Left hindlimb (tissue), 1 donor: ENCODE measurements at places on chromosomes 6 and 20.

- DNase-seq, result no peak
Observed at GRCh38 chr6:8803181-8803760, 367.9 kb upstream of the SLC35B3 start.

GRCh38 chr6:150915880-150916265 is 50.4 kb downstream of the MTHFD1L start:
- no peak for DNase-seq

DNA sequence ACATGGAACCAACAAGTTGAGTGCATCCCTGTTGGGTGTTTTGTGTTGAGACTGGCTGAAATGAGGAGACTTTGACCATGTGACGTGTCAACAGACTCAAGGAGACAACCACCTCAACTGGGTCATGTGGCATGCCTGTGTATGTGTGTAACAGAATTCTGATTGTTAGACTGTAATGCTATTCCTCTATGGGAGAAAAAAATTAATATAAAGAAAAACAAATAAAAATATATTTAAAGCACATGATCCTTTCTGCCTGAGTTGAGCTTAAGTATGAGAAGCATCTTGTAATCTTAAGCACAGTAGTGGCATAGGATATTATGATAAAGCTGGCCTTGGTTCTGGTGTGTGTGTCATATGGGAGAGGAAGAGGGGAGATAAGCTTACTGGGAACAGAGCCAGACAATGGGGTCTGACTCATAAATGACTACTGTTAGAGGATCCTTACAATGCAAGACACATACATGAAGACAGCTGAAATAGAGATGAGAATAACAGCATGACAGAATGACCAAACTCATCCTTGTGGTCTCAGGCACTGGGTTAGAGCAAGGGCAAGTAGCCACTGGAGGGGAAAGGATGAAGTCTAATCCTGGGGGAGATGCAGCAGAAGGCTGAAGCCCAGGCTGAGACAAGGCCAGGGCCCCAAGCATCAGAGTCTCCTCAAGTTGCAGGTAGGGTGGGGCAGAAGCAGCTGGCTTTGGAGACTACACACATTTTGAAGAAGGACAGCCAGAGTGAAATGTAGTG is 9.2 kb downstream of the TP53INP2 start:
- DNase-seq, result no peak

GRCh38 chr6:89604653-89605052 is 33.9 kb downstream of the LYRM2 start:
- no peak for DNase-seq

DNA sequence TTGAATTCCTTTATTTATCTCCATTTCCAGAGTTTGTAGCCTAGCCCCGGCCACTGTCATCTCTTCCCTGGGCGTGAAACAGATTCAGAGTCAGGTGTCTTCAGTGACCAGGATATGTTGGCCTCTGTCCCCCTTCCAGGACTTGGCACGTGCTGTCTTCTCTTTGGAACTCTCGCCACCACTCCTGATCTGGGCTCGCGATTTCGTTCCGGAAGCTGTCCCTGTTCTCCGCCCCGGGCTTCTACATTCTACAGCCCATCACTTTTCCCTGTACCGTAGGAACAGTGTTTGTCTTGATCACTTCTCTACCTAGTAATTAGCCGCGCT is 739 bp downstream of the GSS start:
- DNase-seq, result no peak

GRCh38 chr6:106155219-106155830 is 69.2 kb downstream of the PRDM1 start:
- DNase-seq, result no peak

- DNase-seq, result no peak
Observed at GRCh38 chr20:33777816-33778215, 33.3 kb upstream of the CHMP4B start.

GRCh38 chr6:105608711-105609374 is 206.0 kb upstream of the PREP start:
- DNase-seq, result no peak

GRCh38 chr6:8236956-8237355 is 134.6 kb upstream of the EEF1E1 start:
- no peak for DNase-seq

DNA sequence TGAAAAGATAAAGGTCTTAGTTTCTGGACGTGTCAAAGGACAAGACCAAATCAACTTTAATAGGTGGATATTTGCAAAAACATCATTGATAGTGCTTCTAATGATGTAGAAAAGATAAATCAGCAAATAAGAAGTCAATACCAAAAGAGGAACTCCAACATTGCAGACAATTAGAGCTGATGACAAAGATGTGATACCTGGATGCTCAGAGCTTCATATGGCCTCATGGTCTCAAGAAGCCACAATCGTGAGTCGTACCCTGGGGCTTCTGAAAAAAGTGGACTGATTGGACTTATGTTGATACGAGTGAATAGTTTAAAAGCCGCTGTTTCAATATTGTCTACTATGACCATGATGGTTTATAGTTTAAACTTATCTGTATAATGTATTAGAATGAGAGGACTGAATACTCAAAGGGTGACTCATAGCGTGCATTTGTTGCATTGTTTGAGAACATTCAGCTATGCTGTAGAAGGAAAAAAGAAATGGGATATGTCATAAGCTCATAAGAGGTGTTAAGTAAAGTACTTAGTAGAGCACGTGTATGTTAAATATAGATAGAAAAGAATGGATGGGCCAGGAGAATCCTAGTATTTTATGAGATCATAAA is 54.6 kb upstream of the RIPOR2 start:
- DNase-seq, result no peak

DNA sequence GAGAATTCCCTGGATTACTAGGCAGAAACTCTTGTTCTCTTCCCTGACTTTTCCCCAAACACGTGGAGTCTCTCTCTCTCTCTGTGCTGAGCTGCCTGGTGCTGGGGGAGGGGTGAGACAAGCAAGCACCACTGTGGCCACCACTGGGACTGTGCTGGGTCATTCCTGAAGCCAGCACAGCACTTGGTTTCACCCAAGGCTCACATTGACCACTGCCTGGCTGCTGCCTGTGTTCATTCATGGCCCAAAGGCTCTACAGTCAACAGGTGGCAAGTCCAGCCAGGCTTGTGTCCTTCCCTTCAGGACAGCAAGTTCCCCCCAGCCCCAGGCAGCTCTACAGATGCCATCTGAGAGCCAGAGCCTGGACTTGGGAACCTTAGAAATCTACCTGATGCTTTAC is 92.2 kb downstream of the CTNNBL1 start:
- DNase-seq, result no peak

- no peak for DNase-seq
Observed at GRCh38 chr6:138037009-138037504, 70.2 kb downstream of the PERP start.

DNA sequence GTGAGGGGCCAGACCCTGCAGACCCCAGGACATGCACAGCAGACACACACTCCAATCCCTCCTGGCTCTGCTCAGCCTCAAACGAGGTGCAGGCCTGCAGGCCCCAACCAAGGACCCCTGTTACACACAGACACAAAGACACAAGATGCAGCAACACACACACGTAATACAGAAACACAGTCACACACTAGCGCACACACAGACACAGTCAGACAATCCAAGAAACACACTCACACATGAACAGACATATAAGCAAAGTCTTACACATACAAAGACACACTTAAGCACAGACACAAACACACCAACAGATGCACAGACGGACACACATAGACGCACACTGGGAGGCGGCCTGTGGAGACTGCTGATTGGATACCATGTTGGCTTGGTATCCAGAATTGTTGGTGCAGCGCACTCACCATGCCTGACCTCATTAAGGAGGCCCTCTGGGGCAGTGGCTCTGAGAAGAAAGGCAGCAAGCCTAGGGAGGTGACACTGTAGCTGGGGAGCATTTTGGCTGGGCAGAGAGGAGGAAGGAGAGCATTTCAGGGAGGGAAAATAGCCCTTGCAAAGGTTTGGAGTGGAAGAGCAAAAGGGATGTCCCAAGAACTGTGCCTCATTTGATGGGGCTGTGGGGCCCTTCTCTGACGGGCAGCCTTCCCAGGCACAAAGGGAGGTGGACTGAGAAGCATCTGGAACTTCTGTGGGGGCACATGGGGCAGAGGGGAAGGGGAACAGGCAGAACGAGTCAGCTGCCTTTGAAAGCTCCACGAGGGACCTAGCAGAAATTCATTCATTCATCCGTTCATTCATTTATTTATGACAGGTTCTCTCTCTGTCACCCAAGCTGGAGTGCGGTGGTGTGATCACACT is 1.4 kb upstream of the HSPA12B start:
- no peak for DNase-seq

DNA sequence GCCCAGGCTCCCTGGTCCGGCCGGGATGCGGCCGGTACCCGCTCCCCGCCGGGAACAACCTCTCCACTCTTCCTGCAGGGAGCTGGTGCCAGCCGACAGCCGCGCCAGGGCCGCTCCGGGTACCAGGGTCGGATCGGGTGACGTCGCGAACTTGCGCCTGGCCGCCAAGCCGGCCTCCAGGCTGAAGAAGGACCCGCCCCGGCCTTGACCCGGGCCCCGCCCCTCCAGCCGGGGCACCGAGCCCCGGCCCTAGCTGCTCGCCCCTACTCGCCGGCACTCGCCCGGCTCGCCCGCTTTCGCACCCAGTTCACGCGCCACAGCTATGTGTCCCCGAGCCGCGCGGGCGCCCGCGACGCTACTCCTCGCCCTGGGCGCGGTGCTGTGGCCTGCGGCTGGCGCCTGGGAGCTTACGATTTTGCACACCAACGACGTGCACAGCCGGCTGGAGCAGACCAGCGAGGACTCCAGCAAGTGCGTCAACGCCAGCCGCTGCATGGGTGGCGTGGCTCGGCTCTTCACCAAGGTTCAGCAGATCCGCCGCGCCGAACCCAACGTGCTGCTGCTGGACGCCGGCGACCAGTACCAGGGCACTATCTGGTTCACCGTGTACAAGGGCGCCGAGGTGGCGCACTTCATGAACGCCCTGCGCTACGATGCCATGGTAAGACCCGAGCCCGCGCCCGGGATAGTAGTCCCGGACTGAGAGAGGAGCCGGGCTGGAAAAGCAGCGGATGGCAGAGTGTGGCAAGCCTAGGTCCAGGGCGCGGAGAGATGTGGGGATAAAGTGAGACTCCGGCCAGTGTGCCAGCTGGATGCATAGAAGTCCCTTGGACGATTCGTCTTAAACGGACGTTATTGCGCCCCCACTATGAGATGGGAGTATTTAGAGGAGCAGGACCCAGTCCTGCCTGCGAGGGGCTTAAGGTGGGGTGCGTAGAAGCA is at the start of gene NT5E:
Gene NT5E (plus strand): TSS at position 266 of the 942 bp plus-strand sequence. CDS start 57 bp downstream, at position 323.
- DNase-seq, result peak; percentile 85

- DNase-seq, result no peak
Observed at GRCh38 chr6:35496036-35496840, 641 bp downstream of the TEAD3 start.

- DNase-seq, result no peak
Observed at GRCh38 chr6:82337688-82338257, 25.8 kb upstream of the TPBG start.

GRCh38 chr6:32614366-32615081 is 22.7 kb upstream of the HLA-DQA1 start:
- no peak for DNase-seq

DNA sequence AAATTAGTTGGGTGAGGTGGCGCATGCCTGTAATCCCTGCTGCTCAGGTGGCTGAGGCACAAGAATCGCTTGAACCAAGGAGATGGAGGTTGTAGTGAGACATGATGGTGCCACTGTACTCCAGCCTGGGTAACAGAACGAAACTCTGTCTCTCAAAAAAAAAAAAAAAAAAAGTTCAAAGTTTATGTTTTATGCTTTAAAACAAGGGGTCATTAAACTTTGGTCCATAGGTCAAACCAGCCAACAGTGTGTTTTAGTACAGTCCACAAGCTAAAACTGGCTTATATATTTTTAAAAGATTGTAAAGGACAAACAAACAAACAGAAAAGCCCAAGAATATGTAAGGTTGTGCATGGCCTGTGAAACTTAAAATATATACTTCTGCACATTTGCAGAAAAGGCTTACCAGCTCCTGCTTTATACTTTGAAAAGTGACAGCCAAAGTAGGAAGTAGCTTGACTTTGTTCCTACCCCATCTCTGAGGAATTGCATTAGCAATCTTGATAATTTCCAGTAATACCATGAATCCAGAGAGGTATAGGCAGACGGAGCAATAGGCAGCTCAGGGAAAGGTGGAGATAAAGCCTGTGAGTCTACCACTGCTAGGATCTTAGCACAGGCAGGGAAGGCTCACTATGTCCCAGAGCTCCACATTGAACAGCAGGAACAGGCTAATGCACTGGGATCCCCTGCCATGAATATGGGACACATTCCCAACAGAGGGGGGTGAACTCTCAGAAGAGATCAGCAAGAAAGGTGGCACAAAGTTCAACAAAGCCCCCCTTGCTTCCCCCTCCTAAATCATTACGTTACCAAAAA is 30.5 kb downstream of the MCM8 start:
- DNase-seq, result no peak

- DNase-seq, result no peak
Observed at GRCh38 chr6:1709234-1709641, 99.5 kb downstream of the FOXC1 start.

- DNase-seq, result no peak
Observed at GRCh38 chr6:130968476-130968875, 94.6 kb downstream of the EPB41L2 start.

GRCh38 chr20:49562311-49563014 is 5.5 kb downstream of the PTGIS start:
- peak; percentile 83 for DNase-seq

DNA sequence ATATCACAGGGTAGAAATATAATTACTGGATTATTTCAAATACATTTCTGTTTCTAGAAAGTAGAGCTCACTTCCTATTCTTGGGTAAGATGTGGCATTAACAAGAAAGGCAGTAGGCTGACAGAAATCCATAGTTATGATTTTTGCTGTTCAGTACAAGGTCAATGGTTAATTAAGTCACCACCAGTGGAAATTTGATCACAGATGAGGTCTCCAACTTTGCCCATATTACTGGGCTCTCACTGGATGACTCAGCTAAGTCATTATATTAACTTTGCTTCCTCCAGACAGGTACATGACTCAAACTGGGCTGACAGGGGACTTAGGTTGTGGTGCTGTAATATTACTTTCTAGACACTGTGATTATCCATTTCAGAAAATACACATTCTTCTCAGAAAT is 212.4 kb downstream of the GRIK2 start:
- DNase-seq, result no peak

DNA sequence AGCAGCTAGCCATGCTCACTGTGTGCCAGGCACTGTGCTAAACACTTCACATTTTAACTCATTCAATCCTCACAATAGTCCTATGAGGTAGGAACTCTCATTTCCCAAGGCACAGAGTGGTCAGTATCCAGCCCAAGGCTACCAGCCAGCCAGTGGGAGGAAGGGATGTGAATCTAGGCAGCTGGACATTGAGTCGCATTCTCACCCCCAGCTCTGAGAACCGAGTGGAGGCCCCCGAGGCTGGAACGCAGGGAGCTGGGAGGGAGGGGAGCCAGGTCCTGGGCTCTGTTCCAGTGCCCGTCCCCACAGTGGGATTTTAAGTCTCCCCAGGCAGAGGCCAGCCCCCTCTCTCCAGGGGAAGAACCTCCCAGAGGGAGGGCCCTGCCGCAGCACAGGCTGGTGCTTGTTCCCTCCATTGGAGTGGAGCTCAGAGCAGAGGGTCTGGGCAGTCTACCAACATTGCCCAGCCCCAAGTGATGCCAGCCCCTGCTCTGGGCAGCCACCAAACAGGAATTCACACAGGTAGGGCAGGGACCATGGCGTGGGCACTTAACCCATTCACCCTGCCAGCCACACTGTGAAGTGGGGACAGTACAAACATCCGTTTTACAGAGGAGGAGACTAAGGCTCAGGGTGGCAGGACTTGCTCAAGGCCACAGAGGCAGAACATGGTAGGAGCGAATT is 131.3 kb downstream of the CEBPB start:
- peak; percentile 62 for DNase-seq

- DNase-seq, result no peak
Observed at GRCh38 chr20:6654513-6655252, 112.8 kb upstream of the BMP2 start.

GRCh38 chr6:145531822-145532221 is 203.5 kb downstream of the EPM2A start:
- no peak for DNase-seq

- no peak for DNase-seq
Observed at GRCh38 chr6:43386492-43386891, 17.0 kb upstream of the ZNF318 start.
